ENCODE measurements at places on chromosomes 1 and 21.

DNA sequence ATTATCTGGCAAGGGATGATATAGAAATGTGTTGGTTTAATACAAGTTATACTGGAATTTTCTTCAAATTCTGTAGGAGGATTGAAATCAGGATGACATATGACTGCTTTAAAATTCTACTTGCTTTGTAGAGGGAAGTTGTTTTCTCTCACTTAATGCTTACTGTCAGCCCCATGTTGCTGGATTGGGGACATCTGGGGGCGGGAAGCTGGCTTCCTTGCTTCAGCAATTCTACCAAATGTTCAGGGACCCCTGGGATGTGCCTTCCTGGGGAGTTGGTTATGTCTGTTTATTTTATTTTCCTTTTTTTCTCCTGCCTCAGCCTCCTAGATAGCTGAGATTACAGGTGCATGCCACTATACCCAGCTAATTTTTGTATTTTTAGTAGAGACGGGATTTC, 63.5 kb downstream of the CNIH3 start:
- H3K4me1 ChIP-seq, result no peaks in the 10 kb centered on the region
- H3K27ac ChIP-seq, result no peak overlapping the region
- DNase-seq, result no peak

GRCh38 chr1:28112388-28113241, 24.2 kb upstream of the EYA3 start:
- no peaks in the 10 kb centered on the region for H3K27me3 ChIP-seq
- no peak for DNase-seq
- H3K4me3 ChIP-seq, result no peak overlapping the region
- H3K4me1 ChIP-seq, result no peaks in the 10 kb centered on the region
- no peak overlapping the region for H3K27ac ChIP-seq

- H3K36me3 ChIP-seq, result no peaks in the 10 kb centered on the region
- H3K4me1 ChIP-seq, result no peaks in the 10 kb centered on the region
- H3K27me3 ChIP-seq, result no peaks in the 10 kb centered on the region
- no peak overlapping the region for H3K27ac ChIP-seq
- no peak for DNase-seq
These were observed 40.9 kb downstream of the ALPL start for GRCh38 chr1:21550097-21550496.

DNA sequence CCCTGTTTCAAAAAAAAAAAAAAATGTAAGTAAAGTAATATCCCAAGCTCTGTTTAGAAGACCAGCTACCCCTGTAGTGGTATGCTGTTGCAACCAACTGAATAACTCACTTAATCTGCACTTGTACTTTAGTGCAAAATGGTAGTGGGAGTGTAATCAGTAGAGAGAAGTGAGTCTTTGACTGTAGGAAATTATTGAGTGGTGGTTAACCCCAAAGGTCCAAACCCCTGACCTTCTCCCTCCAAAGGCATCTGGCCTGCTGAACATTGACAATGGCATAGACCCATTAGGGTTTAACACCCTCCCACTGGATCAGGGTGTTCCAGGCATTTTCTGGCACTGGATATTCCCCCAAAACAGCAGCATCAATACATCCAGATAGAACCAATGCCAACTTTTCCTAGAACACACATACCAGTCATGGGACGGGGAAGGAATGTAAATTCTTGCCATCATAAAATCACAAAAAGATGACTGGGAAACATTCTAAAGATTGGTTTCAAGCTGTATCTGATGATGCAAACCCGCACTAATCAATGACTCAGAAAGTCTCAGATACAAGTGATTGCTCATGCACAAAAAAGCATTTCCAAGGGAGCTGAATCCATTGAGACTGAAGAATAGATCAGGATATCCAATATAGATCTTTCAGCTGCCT, 110.3 kb downstream of the MRPL39 start:
- H3K36me3 ChIP-seq, result no peaks in the 10 kb centered on the region
- H3K4me1 ChIP-seq, result no peaks in the 10 kb centered on the region
- no peak overlapping the region for H3K27ac ChIP-seq
- no peak for DNase-seq
- no peak overlapping the region for H3K4me3 ChIP-seq

Data from esophagus muscularis mucosa (tissue), 4 donors.